ENCODE measurements at places on chromosomes 7 and 10. TPM values are rescaled to one million over a fixed set of nuclear protein-coding genes. Genes with fewer than 3 reads are reported as not detected.

- H3K36me3 ChIP-seq, result no peaks in the 10 kb centered on the region
- no peak overlapping the region for H3K4me3 ChIP-seq
- H3K27ac ChIP-seq, result no peak overlapping the region
- no peaks in the 10 kb centered on the region for H3K27me3 ChIP-seq
- DNase-seq, result no peak
Observed at GRCh38 chr7:47758546-47758945, 176.6 kb upstream of the TNS3 start.

LIPK gene
- not detected for total RNA-seq

DNA sequence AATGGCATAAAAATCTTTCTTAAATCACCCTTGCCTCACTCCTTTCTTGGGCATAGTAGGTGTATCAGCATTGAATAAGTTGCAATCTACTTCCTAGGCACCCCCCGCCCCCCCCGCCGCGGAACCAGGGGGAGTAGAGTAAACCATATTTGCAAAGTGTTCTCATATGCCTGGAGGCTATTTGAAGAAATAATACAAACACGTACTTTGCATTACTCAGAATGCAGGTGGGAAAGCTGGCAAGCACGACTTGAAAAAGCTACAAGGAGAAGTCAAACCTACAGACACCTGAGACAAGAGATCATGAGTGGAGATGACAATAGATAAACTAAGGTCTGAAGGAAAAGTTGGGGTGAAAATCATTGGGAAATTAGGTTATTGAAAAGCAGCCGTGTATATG lies 65.6 kb downstream of the POM121L12 start:
- no peaks in the 10 kb centered on the region for H3K36me3 ChIP-seq
- no peaks in the 10 kb centered on the region for H3K4me1 ChIP-seq
- H3K27ac ChIP-seq, result no peak overlapping the region
- H3K4me3 ChIP-seq, result no peak overlapping the region
- no peak for DNase-seq

- no peaks in the 10 kb centered on the region for H3K27me3 ChIP-seq
- no peaks in the 10 kb centered on the region for H3K36me3 ChIP-seq
- no peak overlapping the region for H3K4me3 ChIP-seq
- no peak for DNase-seq
Observed at GRCh38 chr10:26475386-26475785, 37.2 kb downstream of the APBB1IP start.
